ENCODE measurements at places on chromosomes 1 and 21.
A peak's percentile ranks its signal among the peaks of the same experiment; 100 is the strongest.

- DNase-seq: no peak
Observed at GRCh38 chr1:151393583-151393982, 5.8 kb upstream of the PSMB4 start.

GRCh38 chr1:10735563-10736305, 60.7 kb downstream of the CASZ1 start:
- DNase-seq: no peak

DNA sequence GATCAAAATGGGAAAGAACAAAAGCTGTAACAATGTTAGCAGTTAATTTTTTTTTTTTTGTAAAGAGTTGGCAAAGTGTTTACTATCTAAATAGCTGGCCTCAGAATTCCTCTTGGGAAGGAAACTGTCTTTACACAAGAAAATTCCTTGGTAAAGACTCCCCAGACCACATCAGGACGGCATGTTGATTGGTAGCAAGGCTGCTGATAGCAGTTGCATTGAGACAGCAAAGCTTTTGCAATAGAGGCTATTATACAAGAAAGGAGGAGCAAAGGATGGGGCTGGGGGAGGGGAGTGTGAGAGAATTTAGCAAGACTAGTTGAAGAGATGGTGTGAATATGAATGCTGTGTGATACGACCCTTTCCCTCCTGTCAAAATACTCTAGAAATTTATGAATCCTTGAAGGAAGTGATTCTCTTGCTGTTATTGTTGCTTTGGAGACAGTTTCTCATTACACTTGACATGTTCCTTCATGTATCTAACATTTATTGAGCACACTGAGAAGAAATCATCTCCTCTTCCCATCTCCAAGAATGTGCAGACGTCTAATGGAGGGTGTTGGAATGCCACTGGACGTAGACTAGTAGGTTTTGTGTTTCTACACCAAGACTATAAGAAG, 355.6 kb downstream of the SIPA1L2 start:
- DNase-seq: peak; percentile 20

GRCh38 chr1:226402739-226403165, 5.1 kb downstream of the PARP1 start:
- no peak for DNase-seq

DNA sequence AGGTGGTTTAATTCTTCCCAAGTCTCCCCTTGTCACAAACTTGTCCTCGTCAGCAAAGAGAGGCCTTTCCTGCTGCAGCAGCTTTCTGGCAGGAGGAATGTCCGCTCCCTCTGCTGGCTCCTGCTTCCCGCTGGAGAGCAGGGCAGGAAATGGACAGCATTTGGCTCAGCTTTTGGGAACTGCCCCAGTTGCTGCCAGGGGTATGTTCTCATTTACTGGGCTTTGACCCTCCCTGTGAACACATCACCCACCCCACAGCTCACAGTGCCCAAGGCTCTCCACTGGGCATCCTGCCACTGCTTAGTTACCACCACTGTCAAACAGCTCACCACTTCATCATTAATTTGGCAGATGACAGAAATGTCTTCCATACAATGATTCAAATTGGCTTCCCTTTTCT, 75.4 kb downstream of the MRPL37 start:
- peak; percentile 86 for DNase-seq

GRCh38 chr1:177310326-177310725, 139.6 kb downstream of the BRINP2 start:
- no peak for DNase-seq

Measured in EH (cell line).